ENCODE measurements at places on chromosomes 3 and 15.

GRCh38 chr15:89479173-89479572 lies 17.2 kb downstream of the RHCG start:
- DNase-seq: no peak

DNA sequence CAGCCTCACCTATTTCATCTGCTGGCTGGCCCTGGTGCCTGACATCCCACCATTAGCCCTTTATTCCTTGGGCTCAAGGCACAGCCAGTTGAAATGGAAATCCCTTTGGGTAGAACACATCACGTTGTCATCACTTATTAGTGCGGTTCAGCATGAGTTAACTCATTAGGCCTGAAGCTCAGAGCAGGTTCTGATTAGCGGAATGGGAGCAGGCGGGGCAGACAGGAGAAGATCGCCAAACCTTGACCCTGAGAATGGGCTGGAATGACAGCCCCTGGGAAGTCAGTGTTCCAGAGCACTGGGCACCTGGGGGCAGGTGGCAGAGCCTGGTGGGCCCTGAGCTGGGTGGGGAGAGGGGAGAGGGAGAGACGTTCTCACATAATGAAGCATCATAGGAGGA lies 5.8 kb downstream of the ITGA11 start:
- DNase-seq: no peak

DNA sequence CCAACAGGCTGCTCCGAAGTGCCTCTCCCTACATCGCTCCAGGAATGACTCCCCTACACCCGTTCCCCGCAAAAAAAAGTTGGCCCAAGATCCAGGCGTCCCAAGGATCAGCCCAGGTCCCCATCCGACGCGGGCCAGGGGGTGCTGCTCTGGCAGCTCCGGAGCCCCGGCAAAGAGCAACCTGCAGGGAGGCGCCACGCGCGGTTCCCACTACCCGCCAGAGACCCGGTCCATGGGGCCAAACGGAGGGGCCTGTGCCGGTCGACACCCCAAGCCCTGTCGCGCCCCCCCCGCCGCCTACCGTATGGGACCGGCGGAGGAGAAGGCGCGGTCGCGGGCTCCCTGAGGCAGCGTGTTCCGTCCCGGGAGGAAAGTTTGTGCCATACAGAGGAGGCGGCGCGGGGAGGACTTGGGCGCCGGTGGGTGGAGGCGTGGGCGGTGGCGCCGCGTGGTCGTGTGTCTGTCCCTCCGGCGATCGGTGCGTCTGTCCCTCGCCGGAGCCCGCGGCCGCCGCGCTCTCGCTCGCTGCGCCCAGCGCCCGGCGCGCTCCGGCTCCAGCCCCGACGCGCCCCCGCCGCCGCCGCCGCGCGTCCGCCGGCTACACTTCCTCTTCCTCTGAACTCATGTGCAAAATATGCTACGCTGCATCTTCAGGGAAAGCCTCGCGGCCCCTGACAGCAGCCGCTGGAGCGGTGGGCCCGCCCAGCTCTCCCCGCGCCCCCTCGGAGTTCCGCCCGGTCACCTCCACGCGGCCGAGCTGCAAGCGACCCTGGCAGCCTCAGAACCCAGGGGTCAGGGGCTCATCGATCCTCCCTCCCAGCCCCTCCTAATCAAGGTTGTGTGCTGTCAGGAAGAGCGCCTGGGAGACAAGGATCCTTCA lies at the start of gene RFTN1:
RFTN1 (minus strand) TSS at position 559 of the 880 bp plus-strand sequence. CDS start 19,830 bp downstream, outside the sequence.
- DNase-seq: peak; percentile 46

- DNase-seq: no peak
Observed at GRCh38 chr15:38714309-38715072, 149.9 kb upstream of the RASGRP1 start.

DNA sequence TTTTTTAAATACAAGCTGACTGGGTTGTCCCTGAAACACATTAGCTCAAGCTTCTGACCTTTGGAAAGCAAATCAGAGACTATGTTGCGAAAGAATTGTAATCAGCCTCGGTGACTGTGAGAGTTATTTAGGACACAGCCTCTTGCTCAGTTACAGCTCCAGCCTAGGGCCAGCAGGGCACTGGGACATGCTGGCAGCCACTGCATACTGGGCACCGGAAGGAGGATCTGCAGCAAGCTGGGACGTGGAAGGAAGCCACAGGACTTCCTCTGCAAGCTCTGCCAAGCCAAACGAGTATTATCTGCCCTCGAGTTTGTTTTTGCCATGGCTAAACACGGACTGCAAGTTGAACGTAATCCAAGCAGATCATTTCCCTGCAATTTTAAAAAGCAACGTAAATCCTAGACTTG lies 24.4 kb upstream of the COPG1 start:
- no peak for DNase-seq

DNA sequence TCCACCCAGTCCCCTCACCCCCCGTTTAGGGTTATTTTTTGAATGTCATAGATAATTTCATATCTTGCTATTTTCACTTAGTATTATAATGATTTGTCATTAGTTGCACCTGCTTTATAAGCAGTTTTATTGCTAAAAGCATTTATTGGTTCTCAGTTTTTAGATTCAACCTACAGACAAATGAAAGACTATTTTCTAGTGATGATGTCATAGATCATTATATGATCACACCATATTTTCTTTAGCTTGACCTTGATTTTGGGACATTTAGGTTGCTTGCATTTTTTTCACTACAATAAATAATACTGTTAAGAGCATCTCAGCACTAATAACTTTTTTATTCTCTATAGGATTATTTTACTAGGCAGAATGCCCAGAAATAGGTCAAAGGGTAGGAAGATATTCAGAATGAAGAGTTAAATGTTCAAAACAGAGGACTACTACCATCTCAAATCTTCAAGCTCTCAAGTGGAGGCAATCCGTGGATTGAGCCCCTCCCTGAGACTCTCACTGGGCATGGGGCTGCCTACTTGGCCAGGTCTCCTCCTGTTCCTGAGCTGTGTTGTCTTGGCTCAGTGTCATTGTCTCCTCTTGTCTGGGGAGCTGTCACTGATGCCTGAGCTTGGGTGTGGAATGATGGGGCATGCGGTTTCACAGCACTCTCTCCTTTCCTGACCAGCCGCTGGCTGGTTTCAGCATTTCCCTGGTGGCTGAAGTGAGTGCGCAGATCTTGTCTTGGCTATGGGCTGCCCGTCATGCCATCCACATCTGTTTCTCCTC lies 28.4 kb downstream of the CHCHD6 start:
- no peak for DNase-seq

GRCh38 chr3:196165850-196166249 lies 45.4 kb downstream of the ZDHHC19 start:
- DNase-seq: no peak

DNA sequence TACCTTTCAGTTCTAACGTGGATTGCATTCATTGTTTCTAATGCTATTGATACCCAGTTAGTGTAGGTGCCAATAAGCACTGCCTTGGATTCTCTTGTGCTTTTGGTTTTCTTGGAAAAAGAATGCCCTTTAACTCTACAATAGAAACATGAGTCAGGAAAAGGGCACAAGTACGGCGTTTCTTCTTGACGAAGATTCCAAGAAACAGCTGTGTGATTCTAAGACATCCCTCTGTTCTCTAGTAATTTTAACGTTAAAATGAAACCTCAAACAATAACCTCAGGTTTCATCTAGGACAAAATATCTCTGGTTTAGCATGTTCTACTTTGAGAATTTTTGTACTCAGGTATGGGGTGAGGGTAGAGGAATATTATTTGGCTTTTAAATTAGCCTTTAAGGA lies 540.5 kb upstream of the ATP11B start:
- no peak for DNase-seq

DNA sequence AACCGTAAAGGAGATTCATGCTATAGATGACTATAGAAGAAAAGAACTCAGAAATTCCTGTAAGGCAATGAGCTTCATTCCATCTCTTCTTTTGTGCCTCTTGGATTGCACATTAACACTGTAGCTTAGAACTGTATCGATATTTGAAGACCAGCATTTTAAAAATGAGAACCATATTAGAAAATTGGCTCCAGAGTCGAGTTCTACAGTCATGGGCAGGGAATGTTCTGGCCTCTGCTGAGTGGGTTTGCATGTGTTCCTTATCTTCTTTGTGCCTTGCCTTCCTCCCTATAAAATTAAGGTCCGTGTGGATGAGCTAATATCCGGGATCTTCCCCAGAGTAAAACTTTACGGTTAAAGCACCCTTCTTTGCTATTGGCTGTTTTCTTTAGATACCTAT lies 77.4 kb upstream of the PLCL2 start:
- DNase-seq: no peak

GRCh38 chr15:76460347-76460746 lies 123.8 kb downstream of the ISL2 start:
- DNase-seq: no peak

- DNase-seq: no peak
Observed at GRCh38 chr3:133293397-133294110, 106.3 kb upstream of the BFSP2 start.

DNA sequence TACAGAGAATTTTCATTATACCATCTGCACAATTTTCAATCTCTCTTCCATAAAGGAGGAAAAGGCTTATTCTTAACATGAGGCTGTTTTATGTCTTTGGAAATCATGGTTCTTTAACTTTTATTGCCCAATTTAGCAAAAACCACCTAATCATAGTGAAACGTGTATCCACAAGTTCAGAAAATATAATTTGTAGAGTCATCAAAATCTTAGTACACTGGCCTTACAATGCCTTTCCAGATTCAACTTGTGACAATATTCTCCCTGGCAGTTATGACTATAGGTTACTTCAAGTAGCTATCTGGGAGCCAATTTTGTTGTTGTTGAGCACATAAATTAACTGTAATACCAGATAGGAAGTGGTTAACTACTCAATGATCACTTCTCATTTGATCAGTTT lies 10.9 kb downstream of the BNIP2 start:
- no peak for DNase-seq

DNA sequence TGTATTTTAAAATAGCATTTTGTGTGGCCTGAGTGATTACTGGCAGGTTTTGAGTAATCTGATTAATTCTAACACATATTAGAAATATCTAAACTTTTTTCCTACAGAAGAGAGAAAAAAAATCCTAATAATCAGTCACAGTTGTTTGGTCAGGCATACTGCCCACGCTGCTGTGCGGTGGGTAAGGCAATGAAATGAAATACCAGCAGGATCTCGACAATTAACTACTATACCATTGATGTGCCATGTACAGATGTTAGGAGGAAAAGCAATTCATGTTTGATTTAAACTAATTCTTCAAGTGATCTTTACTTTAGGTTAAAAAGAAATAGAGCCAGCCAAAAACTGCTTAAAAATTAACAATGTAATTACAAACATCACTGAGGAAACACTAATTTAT lies 5.2 kb downstream of the GRAMD2A start:
- no peak for DNase-seq

DNA sequence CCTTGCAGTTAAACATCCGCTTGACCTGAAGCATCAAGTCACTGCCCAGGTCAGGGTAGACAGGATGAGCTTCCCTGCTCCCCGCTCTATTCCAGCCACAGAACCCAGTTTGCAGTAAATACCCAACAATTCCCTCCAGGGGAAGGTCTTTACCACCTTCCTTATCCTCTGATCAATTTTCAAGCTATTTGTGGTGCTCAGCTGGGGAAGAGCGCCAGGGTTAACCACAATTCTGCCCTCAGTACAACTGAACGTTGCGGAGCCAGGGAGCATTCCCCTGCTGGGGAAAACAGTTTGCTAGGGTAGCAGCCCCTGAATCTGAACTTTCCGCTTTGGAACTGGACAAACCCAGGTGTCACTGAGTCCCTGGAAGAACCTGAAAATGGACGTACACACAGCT lies 28.5 kb downstream of the RBPMS2 start:
- no peak for DNase-seq

DNA sequence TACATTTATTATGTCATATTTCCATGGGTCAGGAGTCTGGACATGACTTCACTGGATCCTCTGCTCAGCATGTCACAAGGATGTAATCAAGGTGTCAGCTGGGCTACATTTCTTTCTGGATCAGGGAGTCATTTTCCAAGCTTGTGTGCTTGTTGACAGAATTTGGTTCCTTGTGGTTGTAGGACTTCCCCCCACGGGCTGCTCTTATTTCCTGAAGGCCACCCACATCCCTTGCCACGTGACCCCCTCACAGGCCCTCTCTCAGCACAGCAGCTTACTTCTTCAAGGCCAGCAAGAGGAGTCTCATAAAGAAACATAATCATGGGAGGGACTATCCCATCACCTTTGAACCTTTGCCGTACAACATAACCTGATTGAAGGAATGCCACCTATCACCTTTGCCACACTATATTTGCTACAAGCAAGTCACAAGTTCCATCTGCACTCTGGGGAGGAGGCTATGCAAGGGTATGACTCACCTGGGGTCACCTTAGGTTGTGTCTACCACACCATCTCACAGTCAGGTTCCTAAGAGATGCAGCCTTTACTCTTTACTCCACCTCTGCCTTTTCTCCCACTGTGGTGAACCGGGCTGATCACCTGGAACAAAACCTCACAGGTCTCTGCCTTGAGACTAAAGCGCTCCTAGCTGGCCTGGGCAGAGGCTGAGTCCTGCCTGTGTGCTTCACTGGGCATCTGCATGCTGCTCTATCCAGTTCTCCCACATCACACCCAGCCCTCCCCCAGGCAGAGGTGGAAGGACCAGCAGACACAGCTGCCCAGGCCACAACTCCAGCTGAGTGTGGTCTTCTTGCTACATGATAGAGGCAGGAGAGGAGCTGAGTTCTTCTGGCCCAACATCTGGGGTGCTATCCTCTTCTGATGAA lies 13.5 kb downstream of the RAB6B start:
- no peak for DNase-seq

GRCh38 chr3:140403079-140403478 lies 274.8 kb upstream of the TRIM42 start:
- no peak for DNase-seq

DNA sequence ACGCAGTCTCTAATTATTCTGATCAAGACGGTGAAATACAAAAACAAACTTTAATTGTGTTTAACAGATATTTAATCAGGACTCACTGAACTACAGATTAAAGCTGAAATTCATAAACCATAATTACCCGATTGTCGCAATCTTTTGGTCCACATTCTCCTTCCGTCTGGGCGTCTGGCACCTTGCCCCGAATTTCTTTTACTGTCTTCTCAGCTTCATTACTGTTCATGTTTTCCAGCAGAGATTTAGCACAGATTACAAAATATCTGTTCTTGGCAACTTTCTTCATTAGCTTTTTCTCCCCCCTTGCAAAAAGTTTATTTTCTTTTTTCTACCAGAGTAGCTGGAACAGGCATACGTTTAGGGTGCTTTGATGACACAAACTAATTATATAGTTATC lies 271.4 kb downstream of the TIGIT start:
- no peak for DNase-seq

- DNase-seq: no peak
Observed at GRCh38 chr3:184600685-184601377, 39.2 kb downstream of the EPHB3 start.
